ENCODE measurements at places on chromosomes 5 and 9. TPM values are rescaled to one million over a fixed set of nuclear protein-coding genes. Genes with fewer than 3 reads are reported as not detected.

- peak overlapping the region; percentile 94 for H3K27ac ChIP-seq
- H3K36me3 ChIP-seq, result no peaks in the 10 kb centered on the region
- H3K4me3 ChIP-seq, result no peak overlapping the region
- peaks cover 22% of the 10 kb centered on the region for H3K4me1 ChIP-seq
- no peaks in the 10 kb centered on the region for H3K27me3 ChIP-seq
Observed at GRCh38 chr9:115944166-115944948, 209.2 kb upstream of the PAPPA start.

GRCh38 chr5:120239086-120239485, 225.0 kb upstream of the PRR16 start:
- no peak overlapping the region for H3K27ac ChIP-seq
- no peaks in the 10 kb centered on the region for H3K27me3 ChIP-seq
- no peak overlapping the region for H3K4me3 ChIP-seq
- no peaks in the 10 kb centered on the region for H3K36me3 ChIP-seq

DNA sequence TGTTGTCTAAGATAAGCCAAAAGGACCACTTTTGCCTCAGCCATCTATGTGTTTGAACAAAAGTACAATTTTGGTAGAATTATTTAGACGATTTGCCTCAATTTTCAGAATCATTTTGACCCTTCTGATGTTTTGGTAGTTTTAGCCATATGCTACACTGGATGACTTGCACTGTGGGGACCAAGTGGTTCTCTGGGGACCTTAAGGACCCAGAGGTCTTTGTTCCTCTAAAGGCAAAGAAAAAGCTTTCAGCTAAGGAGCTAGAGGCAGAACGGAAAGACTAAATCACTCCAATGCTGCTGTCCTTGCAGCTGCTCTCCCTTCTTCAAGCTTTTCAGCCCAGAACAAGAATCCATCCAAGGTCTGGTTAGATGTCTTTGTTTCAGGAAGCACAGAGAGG, 51.0 kb upstream of the APC start:
- no peak overlapping the region for H3K27ac ChIP-seq
- no peak for DNase-seq
- no peak overlapping the region for H3K4me3 ChIP-seq
- H3K27me3 ChIP-seq, result no peaks in the 10 kb centered on the region
- peaks cover 14% of the 10 kb centered on the region for H3K4me1 ChIP-seq

DNA sequence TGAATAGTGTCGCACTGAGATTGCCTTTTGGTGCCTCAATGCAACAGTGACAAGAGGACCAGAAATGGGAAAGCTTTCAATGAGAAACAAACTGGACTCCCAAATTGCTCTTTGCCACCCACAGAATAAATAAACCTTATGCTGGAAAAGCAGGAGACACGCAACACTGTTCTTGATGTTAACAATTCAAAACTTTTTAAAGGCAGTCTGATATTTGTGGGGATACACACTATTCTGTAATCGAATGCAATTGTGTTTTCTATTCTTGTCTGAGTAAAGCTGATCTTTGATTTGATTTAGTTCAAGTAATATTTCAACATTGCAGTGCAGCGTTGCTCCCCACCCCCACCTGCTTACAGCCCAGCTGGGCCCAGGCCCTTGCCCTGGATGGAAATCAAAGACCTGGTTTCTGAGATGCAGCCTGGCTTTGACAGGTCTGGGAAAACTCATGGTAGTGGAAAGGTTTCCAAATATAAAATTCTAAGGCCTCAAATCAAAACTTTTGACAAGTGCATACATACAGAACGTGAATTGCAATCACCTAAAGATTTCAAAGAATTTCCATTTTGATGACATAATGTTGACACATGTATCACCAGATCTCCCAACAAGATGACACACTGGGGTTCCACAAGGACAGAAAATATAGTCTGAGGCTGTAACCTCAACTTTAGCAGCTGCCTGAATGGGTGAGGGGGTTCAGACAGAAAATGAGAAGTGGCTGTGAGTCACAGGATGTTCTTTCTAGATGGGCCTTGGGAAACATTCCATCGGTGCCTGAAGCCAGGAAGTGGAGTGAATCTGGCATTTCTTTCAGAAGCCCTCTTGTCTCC, 55.1 kb downstream of the ABCA1 start:
- H3K4me1 ChIP-seq, result peaks cover 36% of the 10 kb centered on the region
- no peak overlapping the region for H3K4me3 ChIP-seq
- H3K27ac ChIP-seq, result peak overlapping the region; percentile 91
- H3K36me3 ChIP-seq, result no peaks in the 10 kb centered on the region
- H3K27me3 ChIP-seq, result no peaks in the 10 kb centered on the region
- peak; percentile 79 for DNase-seq

DNA sequence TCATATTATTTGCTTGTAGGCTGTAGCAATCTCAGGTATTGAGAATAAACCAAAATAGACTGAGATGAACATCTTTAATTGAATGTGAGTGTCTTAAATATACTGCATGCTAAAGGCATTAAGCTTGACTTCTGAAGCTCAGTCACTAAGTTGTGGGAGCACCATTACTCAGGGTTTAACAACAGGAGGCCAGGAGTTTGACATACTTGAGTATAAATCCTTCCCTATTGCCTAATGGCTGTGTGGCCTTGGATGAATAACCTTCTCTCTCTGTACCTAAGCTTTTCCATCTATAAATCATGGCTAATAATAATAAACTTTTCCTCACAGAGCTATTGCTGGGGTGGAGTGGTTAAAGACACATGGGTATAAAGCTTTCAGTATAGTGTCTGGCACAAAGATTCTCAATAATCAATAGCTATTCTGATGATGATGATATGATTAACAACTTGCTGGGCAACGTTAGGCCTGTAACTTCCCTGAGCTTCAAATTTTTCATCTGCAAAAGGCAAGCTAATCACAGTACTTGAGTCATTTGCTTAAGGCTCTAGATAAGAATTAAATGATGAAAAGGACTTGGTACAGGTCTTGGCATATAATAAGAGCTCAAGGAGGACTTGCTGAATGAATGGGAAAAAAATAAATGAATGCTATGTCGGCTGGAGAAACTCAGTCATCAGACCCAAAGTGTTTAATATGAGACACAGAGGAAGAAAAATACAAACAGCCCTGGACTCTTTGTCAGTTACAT, 174.0 kb upstream of the IL12B start:
- no peaks in the 10 kb centered on the region for H3K36me3 ChIP-seq
- H3K4me1 ChIP-seq, result peaks cover 12% of the 10 kb centered on the region
- peak; percentile 28 for DNase-seq
- H3K27me3 ChIP-seq, result no peaks in the 10 kb centered on the region
- no peak overlapping the region for H3K4me3 ChIP-seq

GRCh38 chr9:111898331-111899096, 1.9 kb downstream of the UGCG start:
- H3K4me1 ChIP-seq, result peaks cover 2% of the 10 kb centered on the region
- peak overlapping the region; percentile 93 for H3K27ac ChIP-seq
- no peaks in the 10 kb centered on the region for H3K27me3 ChIP-seq
- peaks cover 2% of the 10 kb centered on the region for H3K36me3 ChIP-seq
- H3K4me3 ChIP-seq, result peak overlapping the region; percentile 73

- H3K4me1 ChIP-seq, result no peaks in the 10 kb centered on the region
- H3K4me3 ChIP-seq, result no peak overlapping the region
- DNase-seq, result peak; percentile 3
Observed at GRCh38 chr5:76422227-76422626, 19.1 kb downstream of the IQGAP2 start.

DNA sequence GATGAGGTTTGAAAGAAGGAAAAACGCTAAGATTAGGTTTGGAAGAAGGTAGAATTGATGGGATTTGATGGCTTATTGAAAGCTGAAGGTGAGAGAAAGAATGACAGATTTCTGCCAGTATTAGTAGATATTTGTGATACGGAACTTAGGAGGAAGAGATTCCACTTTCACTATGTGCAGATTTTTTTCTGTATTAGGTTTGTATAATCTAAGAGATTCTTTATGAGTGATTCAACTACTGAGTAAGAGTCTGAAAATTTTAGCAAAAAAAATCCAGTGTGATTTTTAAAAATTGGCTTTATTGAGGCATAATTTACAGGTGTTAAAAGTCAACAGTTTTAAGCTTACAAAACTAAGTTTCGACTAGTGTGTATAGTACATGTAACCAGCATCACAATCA, 54.1 kb downstream of the AP3S1 start:
- H3K27ac ChIP-seq, result peak overlapping the region; percentile 52
- peak; percentile 34 for DNase-seq
- H3K4me1 ChIP-seq, result peaks cover 4% of the 10 kb centered on the region
- H3K4me3 ChIP-seq, result peak overlapping the region; percentile 10
- no peaks in the 10 kb centered on the region for H3K27me3 ChIP-seq
- H3K36me3 ChIP-seq, result no peaks in the 10 kb centered on the region

DNA sequence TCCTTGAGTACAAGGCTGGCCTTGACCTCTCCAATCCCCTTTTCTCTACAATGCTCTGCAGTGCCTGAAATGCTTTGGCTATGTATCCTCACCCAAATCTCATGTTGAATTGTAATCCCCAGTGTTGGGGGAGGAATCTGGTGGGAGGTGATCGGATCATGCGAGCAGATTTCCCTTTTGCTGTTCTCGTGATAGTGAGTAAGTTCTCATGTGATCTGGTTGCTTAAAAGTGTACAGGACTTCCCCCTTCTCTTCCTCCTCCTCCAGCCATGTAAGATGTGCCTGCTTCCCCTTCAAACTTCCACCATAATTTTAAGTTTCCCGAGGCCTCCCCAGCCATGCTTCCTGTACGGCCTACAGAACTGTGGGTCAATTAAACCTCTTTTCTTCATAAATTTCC, 28.5 kb upstream of the AKNA start:
- no peak overlapping the region for H3K4me3 ChIP-seq
- no peaks in the 10 kb centered on the region for H3K4me1 ChIP-seq
- H3K36me3 ChIP-seq, result no peaks in the 10 kb centered on the region

Gene EPB41L4A
- 0.28 TPM for polyA plus RNA-seq

Gene ASPN
- 5.5 TPM for polyA plus RNA-seq

Gene PTGES2
- 44.8 TPM for polyA plus RNA-seq

Gene PITX1
- polyA plus RNA-seq, result 7.0 TPM

Gene NELFB
- polyA plus RNA-seq, result 32.7 TPM
